ENCODE measurements at places on chromosomes 4 and X. TPM values are rescaled to one million over a fixed set of nuclear protein-coding genes. Genes with fewer than 3 reads are reported as not detected.

DNA sequence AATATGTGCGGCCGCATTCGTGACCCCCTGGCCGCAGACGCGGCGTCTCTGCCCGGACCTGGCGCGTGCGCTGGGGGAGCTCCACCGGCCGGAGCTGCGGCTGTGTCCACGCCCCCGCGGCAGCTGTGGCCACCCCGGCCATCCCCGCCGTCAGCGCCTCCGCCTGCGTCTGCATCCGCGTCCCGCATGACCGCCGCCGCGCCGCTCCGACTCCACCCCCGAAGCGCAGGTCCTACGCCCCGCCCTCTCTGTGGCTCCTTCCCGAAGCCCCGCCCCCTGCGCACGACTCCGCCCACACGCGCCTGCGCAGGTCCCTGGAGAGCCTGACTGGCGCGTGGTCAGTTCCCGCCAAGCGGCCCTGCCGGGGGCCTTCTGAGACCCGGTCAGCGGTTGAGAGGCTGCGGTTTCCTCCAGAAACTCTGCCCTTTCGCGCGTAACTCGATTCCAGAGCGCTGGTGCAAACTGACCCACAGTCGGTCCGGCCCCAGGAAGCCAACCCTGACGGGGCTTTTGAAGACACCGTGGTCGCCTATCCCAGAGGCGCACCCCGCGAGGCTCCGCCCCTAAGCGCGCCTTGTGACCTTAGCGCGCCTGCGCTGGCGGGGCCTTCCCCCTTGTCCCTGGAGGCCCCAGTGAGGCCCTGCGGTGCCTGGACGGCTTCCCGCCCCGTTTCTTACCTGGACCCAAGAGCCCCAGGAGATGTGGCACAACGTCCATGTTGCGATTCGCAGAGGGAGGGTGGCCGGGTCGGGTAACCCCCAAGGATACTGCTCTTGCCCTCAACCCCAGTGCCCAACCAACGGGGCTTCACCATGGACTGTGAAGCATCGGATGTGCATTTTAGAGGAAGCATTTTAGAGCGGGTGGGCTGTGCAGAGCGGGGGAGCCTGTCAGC lies at the start of gene LAGE3:
Gene LAGE3, minus strand, starts transcription at position 554 of the 895 bp plus-strand sequence. Its CDS starts 366 bp downstream, at position 188.
- DNase-seq, result peak; percentile 93

DNA sequence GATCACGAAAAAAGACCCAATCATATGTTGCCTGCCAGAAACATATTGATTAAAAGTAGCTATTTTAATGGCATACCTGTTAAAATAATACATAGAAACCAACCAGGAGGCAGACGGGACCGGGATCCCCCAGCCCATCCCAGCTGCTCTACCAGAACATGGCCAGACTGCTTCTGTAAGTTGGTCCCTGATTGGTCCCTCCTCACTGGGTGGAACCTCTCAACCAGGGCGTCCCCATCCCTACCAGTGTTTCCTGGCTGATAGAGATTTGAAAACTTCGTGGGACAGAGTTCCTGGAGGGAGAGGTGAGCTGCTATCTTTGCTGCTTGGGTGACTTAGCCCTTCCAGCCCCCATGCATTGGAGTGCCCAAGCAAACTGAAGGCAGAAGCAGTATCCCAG lies 256.2 kb downstream of the TRAM1L1 start:
- DNase-seq, result no peak

GRCh38 chr4:6898763-6899162 lies 10.9 kb upstream of the TBC1D14 start:
- no peak for DNase-seq

DNA sequence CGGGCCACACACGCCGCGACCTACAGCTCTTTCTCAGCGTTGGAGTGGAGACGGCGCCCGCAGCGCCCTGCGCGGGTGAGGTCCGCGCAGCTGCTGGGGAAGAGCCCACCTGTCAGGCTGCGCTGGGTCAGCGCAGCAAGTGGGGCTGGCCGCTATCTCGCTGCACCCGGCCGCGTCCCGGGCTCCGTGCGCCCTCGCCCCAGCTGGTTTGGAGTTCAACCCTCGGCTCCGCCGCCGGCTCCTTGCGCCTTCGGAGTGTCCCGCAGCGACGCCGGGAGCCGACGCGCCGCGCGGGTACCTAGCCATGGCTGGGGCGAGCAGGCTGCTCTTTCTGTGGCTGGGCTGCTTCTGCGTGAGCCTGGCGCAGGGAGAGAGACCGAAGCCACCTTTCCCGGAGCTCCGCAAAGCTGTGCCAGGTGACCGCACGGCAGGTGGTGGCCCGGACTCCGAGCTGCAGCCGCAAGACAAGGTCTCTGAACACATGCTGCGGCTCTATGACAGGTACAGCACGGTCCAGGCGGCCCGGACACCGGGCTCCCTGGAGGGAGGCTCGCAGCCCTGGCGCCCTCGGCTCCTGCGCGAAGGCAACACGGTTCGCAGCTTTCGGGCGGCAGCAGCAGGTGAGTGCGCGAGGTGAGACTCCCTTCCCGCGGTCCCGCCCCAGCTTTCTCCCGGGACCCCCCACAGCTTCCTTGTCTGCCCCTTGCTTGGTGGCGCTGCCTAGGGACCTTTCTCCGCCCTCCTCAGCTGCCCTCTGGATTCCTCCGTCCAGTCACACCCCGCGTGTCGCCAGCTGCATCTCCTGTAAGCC lies 678 bp downstream of the BMP3 start:
- DNase-seq, result no peak

DNA sequence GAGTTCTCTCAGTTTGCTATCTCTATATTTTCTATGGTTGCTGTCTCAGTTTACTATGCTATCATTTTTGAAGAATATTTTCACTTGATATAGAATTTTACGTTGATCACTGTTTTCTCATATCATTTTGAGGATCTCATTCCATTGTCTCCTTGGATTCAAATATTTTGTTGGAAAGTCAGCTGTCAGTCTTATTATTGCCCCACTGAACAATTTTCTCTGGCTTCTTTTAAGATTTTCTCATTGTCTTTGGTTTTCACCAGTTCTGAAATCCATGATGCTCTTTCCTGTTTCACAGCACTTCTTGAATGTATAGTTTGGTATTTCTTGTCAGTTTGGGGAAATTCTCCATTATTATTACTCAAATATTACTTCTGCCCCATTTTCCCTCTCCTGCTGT lies 81.1 kb downstream of the ENPP6 start:
- no peak for DNase-seq

DNA sequence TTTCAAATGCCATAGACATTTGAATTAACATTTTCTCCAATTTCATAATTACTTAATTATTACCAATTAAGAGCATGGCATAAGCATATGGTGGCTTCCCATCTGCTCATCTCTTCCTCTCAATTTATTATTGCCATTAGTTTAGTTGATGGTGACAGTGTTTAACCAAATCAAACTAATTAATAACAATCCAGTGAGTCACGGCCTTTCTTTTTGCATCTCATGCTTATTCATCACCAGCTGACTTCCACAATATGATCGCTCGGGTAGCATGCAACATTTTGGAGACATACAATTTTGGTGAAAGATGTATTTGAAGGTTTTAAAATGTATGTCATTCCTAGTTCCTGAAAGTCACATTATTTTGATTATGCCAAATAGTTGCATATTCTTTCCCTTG lies 172.8 kb upstream of the TACR3 start:
- DNase-seq, result no peak

DNA sequence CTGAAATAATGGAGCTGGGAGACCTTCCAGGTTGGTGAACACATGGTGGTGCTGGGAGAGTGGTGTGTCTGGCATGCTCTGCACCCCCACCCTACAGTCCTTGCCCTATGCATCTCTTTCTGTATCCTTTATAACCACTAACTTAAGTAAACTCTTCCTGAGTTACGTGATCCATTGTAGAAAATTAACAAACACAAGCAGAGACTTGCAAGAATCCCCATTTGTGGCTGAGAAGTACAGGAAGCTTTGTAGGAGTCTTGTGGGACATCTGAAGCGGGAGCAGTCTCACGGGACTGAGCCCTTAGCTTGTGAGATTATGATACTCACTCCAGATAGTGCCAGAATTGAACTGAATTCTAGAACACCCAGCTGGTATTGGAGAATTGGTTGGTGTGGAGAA lies 14.3 kb upstream of the FAM13A start:
- no peak for DNase-seq

DNA sequence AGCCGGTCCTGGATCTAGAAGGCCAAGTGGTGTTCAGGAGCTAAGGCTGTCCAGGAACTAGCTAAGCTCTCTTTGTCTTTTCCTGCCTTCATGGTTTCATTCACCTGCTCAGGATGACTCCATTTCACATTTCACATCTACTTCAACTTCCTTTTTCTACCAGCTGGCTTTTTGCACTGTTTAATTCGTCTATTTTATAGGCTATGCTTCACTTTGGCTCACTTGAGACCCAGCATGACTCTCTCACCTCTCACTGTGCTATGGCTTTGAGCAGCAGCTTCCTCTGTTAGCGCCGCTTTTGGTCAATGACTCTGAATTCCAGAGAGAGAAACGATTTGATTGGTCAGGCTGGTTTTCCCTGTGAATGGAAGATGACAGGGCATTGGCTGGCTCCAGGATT lies 213.5 kb upstream of the CLNK start:
- DNase-seq, result no peak

DNA sequence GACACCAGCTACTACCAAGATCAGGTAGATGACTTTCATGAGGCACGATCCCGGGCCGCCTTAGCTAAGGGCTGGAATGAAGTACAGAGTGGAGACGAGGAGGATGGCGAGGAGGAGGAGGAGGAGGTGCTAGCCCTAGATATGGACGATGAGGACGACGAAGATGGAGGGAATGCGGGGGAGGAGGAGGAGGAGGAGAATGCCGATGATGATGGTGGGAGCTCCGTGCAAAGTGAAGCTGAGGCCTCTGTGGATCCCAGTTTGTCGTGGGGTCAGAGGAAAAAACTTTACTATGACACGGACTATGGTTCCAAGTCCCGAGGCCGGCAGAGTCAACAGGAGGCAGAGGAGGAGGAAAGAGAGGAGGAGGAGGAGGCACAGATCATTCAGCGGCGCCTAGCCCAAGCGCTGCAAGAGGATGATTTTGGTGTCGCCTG lies 481 bp downstream of the UTP3 start:
- no peak for DNase-seq

DNA sequence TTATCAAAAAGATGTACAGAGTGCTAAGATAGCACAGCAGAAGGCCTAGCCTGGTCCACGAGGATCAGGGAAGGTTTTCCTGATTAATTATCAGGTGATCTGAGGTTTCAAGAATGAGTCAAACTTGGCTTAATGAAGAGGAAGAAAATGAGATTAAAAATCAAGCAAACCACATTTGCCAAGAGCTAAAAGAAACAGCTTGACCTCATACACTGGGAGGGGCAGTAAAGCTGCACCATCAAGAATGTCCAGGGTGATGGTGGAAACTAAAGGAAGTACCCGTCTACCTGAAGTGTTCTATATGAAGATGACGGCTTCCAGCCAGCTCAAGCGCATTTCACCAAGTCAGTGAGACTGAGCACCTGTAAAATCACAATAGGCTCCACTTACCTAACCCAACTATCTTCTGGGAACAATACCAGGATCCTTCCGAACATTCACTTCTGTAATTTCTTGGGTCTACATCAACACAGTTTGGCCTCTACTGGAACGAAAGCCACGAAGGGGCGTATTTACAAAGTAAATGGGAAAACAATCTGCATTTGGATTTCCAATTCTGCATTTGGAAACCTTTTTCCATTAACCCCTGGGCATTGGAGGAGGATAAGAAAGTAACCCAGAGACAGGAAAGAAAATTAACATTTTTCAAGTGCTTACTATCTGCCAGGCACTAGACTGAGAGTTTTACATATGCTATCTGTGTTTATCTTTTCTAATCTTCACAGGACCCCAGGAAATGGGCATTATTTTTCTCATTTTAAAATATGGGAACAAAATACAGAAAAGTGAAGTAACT lies 114.0 kb upstream of the DCLK2 start:
- no peak for DNase-seq

GRCh38 chr4:88706574-88706973 lies 8.9 kb upstream of the NAP1L5 start:
- DNase-seq, result no peak

DNA sequence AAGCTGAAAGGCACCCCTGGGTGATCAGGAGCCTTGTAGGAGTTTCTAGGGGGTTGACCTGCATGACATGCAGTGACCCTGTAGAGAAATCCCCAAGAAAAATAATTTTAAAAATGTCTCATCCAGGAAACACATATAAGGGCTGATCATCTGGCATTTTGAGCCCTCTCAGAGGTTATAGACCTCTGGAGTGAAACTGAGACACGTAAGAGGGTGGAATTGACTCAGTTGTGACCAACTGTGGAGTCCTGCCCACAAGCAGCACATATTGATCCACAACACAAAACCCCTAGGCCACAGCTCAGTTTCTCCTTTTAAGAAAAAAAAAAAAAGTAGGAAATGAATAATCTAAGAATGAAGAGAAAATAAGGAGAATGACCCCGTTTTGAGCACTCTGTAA lies 32.5 kb upstream of the MTMR8 start:
- DNase-seq, result no peak

GRCh38 chr4:91127831-91128230 lies 1000.6 kb downstream of the CCSER1 start:
- no peak for DNase-seq

DNA sequence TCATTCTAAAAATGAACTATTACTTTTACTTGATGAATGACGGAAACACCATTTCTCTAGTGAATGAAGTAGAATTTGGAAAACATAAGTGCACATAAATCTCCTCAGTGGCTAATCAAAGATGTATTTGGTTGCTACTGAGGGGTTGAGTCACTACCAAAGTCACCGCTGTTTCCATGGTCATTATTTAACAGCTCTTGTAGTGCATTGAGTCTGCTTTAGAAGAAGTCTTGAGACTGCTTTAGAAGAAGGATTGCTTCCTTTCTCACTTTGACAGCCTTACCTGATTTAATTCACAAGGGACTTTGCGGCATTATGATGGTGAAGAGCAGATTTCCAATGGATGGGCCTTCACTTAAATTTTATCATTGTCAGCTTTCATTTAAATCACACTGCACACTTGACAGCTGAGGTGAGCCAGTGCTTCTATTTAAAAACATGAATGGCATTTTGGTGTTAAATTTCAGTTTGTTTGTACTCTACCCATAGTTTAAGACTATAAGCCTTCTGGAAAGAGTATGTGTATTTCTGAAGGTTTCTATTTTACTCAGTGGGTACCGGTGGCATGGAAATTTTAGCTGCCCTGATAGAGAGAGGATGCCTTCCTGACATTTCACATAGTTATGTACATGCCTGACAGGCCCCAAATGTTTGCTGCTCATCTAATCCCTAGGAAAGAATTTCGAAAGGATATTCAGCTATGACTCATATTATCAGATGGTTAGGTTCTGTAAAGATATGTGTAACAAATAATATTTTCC lies 9.5 kb downstream of the ASB5 start:
- DNase-seq, result no peak

- peak; percentile 28 for DNase-seq
Observed at GRCh38 chr4:81913427-81913879, 441.7 kb upstream of the RASGEF1B start.

FATE1 gene
- not detected for total RNA-seq

FAM184B gene
- total RNA-seq, result not detected

ARHGAP24 gene
- total RNA-seq, result not detected

CXCL11 gene
- not detected for total RNA-seq

ADH1A gene
- total RNA-seq, result not detected

CXorf65 gene
- 17.1 TPM for total RNA-seq

PPP1R2C gene
- not detected for total RNA-seq

XAGE2 gene
- total RNA-seq, result not detected

TEC gene
- total RNA-seq, result 1.3 TPM

DCAF12L2 gene
- total RNA-seq, result not detected
